ENCODE measurements at places on chromosomes 3 and 15. TPM values are rescaled to one million over a fixed set of nuclear protein-coding genes. Genes with fewer than 3 reads are reported as not detected.

- no peaks in the 10 kb centered on the region for H3K27me3 ChIP-seq
- H3K27ac ChIP-seq, result no peak overlapping the region
- H3K4me1 ChIP-seq, result no peaks in the 10 kb centered on the region
- H3K36me3 ChIP-seq, result no peaks in the 10 kb centered on the region
- no peak overlapping the region for H3K4me3 ChIP-seq
Observed at GRCh38 chr3:118146658-118147375, 887.8 kb downstream of the IGSF11 start.

DNA sequence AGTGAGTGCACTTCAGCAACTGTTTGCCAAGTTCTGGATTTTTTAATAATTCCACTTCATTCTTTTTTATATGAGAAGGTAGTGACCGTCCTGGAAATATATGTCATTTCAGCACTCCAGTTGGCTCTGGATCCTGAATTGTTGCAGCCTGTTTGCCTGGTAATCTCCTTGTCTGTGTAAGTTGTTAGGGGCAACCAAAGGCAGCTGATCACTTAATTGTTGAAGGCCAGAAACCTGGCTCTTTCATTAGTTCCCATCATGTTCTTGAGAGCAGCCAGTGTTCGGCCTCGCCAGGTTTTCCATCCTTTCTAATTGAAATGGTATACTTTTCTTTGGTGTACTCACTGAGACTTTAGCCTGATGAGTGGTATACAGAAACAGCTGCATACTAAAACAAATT, 168.6 kb downstream of the SOX2 start:
- H3K4me1 ChIP-seq, result no peaks in the 10 kb centered on the region
- no peak overlapping the region for H3K27ac ChIP-seq
- no peaks in the 10 kb centered on the region for H3K36me3 ChIP-seq
- H3K4me3 ChIP-seq, result no peak overlapping the region
- H3K27me3 ChIP-seq, result no peaks in the 10 kb centered on the region

ZIC4 gene
- not detected for total RNA-seq

- no peak overlapping the region for H3K27ac ChIP-seq
- H3K4me1 ChIP-seq, result peaks cover 5% of the 10 kb centered on the region
- H3K36me3 ChIP-seq, result no peaks in the 10 kb centered on the region
- peak; percentile 36 for DNase-seq
- H3K4me3 ChIP-seq, result no peak overlapping the region
- no peaks in the 10 kb centered on the region for H3K27me3 ChIP-seq
Observed at GRCh38 chr15:99447497-99448371, 118.0 kb upstream of the MEF2A start.

RIOX2 gene
- 23.6 TPM for total RNA-seq

DNA sequence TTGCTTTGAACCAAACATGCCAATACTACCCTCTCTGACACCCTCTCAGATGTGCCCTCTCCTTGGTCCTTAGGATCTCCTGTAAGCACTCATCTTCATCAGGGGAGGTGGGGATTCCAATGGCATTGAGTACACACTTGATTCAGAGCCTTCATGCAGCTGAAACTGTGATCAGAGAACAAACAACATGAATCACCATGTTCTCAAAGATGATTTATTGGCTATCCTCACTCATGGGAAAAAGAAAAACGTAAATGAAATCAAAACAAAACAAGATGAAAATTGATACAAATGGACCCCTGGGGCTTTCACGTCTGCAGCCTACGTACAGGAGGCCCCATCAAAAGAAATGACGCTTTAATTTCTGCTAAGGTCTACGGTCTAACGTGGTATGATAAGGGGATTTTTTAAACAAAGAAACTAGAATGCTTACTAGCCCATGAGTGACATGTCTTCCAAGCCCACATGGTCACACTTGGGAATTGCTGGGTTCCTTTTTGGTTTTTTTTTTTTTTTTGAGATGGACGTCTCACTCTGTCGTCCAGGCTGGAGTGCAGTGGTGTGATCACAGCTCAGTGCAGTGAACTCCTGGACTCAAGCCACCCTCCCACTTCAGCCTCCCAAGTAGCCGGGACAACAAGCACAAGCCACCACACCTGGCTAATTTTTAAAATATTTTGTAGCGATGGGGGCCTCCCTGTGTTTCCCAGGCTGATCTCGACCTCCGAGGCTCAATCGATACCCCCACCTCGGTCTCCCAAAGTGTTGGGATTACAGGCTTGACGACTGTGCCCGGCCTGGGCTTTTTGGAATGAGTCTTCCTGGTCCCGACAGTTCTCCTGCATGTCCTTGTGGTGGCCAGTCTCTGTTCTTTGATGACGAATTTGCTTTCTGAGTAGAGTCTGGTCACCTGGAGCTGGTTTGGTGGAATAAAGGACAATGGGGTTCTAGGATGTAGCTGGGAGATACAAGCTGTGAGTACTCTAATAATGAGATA, 202.6 kb downstream of the XXYLT1 start:
- H3K36me3 ChIP-seq, result 0 out of 2 replicates have a peak, but pooled peaks cover 5% of the 10 kb centered on the region
- no peak overlapping the region for H3K27ac ChIP-seq
- no peak for DNase-seq
- no peaks in the 10 kb centered on the region for H3K27me3 ChIP-seq
- H3K4me3 ChIP-seq, result no peak overlapping the region

CFAP92 gene
- not detected for total RNA-seq

DNA sequence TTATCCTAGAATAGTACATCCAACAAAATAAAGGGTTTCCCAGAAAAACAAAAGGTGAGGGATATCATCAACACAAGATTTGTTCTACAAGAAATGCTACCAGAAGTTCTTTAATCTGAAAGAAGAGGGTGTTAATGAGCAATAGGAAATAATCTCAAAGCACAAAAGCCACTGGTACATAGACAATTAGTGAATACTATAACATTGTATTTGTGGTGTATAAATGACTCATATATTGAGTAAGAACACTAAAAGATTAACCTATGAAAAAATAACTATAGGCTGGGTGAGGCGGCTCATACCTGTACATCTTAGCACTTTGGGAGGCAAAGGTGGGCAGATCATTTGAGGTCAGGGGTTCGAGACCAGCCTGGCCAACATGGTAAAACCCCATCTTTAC, 210.2 kb upstream of the SLITRK3 start:
- DNase-seq, result no peak
- H3K36me3 ChIP-seq, result no peaks in the 10 kb centered on the region
- H3K4me1 ChIP-seq, result no peaks in the 10 kb centered on the region
- H3K27me3 ChIP-seq, result no peaks in the 10 kb centered on the region

ADAMTS9 gene
- 4.0 TPM for total RNA-seq

- no peak overlapping the region for H3K4me3 ChIP-seq
- DNase-seq, result no peak
- H3K27ac ChIP-seq, result no peak overlapping the region
- H3K36me3 ChIP-seq, result no peaks in the 10 kb centered on the region
Observed at GRCh38 chr3:156602424-156602823, 47.5 kb upstream of the SSR3 start.

DNA sequence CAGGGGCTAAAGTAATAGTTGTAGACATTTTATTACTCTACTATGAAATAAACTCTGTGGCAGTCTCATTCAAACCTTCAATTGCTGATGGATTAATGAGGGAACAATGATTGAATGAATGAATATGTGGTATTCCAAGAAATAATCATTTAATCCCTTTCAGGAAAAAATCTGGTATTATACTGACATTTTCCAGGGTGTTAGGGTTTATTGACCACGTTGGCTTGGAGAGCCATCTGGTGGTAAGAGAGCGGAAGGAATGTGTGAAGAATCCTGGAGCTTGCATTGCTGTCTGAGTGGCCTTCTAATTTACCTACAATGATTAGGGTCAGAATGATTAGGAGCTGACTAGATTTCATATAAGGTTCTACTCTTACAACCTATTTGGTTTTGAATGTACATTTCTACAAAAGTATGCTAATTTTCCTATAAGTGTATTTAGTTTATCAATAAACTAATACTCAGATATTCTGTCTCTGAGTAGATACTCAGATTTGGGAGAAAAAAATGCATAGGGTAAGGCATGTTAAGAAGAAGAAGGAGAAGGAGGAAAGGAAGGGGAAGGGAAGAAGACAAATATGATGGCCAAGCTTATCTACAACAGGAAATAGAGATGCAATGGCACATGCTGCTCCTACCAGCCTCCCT, 249.9 kb downstream of the ROBO1 start:
- H3K27ac ChIP-seq, result no peak overlapping the region
- H3K36me3 ChIP-seq, result no peaks in the 10 kb centered on the region
- H3K4me1 ChIP-seq, result no peaks in the 10 kb centered on the region
- no peak for DNase-seq

CDC25A gene
- 36.0 TPM for total RNA-seq

Data from SJSA1 (cell line).